H54 (cell line): ENCODE measurements at places on chromosomes 2 and 18.

- DNase-seq: no peak
Measured at GRCh38 chr2:191228861-191229260, 16.3 kb upstream of the MYO1B start.

GRCh38 chr18:33605250-33605649 lies 27.2 kb downstream of the ASXL3 start:
- DNase-seq: no peak

GRCh38 chr2:169034256-169034655 lies 3.1 kb upstream of the ABCB11 start:
- DNase-seq: no peak

GRCh38 chr2:73239776-73240175 lies 5.7 kb downstream of the CCT7 start:
- DNase-seq: no peak

GRCh38 chr2:142892715-142893114 lies 15.3 kb downstream of the KYNU start:
- DNase-seq: no peak

GRCh38 chr2:170831115-170831514 lies 14.4 kb downstream of the GAD1 start:
- no peak for DNase-seq

- no peak for DNase-seq
Measured at GRCh38 chr18:48919547-48919946, 31.2 kb downstream of the SMAD7 start.

DNA sequence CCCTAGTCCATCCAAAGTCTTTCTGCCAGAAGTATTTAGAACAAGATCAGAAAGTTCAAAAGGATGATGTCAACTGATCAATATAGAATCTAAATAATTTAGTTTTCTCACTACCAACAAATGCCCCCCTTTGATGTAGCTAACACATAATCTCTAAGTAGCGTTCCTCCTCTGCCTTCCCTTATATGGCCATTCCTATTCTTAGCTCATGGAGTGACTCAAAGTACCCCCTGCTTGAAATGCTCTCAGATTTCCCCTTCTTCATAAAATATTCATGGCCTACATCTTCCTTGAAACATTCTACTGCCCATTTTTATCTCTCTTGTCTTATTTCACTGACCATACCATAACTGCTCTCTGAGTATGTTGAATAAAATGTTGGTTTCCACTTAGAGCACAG lies 151.5 kb downstream of the UPP2 start:
- DNase-seq: no peak

DNA sequence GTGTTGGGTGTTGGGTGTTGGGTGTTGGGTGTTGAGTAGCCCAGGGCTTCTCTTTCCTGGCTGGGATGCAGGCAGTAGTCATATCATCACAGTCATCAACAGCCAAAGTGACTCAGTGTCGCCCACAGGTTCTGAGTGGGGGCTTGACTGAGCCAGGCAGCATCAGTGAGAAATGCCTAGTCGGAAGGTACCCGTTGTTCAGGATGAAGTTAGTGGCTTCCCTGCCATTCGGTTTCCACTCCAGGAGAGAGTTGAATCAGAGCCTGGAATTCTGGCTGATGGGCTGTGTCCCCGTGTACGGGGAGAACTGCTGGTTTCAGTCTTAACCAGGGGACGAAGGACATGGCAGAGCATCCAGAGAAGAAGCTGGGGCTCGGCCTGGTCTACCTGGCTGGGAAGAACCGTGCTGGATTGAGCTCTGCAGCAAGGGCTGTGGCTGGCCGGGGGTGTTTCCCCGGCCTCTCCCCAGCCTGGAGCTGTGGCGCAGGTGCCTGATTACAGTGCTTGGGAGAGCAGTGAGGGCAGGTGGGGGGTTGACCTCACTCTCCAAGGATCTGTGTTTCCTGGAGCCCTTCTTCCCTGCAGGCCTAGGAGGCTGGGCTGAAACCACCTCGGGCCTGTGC lies 49.4 kb downstream of the AGAP1 start:
- DNase-seq: no peak

- DNase-seq: no peak
Measured at GRCh38 chr2:30956995-30957394, 149.7 kb upstream of the CAPN13 start.

- DNase-seq: no peak
Measured at GRCh38 chr2:157432475-157433106, 11.3 kb downstream of the CYTIP start.

DNA sequence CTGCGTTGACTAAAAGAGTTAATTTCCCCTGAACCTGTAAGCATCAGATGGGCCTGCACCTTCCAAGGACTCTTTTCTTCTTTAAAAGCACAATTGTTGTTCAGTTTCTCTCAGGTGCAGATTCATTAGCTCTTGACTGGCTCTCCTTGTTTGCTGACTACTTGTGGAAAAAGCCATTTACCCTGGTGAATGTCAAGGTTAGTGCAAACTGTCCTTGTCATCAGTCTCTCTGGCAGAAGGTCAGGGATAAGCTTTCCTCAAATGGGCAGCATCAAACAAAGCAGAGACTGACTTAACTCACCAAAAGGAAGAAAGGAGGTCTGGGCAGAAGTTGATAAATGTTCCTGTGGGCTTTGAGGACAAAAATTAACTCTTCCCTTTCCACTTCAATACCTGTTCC lies 922.7 kb downstream of the BCL11A start:
- no peak for DNase-seq

DNA sequence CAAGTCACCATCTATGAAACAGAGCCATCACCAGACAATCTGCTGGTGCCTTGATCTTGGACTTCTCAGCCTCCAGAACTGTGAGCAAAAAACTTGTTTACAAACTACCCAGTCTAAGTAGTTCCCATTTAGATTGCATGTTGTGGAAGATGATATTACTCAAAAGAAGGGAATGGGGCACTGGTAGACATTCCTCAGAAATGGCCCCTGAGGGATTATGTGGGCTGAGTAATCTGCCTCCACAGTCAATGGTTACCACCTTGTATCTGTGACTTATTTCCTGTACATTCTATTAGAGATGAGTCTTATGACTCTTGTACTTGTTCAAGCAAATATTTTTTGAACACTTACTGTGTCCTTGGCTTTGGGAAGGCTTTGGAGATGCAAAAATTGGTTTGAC lies 160.4 kb downstream of the NUP35 start:
- DNase-seq: peak; percentile 17

DNA sequence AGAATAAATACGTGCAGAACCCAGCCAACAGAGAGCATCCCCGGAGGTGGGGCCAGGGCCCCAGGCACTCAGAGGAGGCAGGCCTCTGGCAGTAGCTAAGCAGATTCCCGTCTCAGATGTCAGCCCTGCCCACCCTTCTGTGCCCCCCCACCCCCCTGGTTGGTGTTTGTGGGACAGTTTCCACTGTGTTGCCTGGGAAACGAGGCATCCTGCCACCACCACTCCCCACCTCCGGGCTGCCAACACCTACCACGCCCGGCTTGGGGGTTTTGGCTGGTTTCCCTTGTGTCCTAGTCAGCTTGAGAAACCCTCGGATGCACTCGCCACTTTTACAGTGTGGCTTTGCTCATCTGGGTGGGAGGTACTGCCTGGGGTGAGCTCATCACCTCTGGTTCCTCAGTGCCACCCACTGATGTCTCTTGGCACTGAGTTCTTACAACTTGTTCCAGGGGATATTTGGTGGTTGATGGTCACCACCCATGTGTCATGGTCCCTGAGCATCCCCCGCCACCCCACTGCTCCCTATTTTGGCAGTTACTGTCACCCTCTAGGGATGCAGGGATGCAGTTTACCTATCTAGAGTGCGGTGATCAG lies 72.4 kb upstream of the YWHAQ start:
- peak; percentile 77 for DNase-seq

GRCh38 chr2:136055929-136056688 lies 61.8 kb downstream of the CXCR4 start:
- DNase-seq: no peak

GRCh38 chr18:58886864-58887612 lies 22.4 kb downstream of the ZNF532 start:
- no peak for DNase-seq

- DNase-seq: no peak
Measured at GRCh38 chr18:13581496-13582177, 144.7 kb downstream of the FAM210A start.

DNA sequence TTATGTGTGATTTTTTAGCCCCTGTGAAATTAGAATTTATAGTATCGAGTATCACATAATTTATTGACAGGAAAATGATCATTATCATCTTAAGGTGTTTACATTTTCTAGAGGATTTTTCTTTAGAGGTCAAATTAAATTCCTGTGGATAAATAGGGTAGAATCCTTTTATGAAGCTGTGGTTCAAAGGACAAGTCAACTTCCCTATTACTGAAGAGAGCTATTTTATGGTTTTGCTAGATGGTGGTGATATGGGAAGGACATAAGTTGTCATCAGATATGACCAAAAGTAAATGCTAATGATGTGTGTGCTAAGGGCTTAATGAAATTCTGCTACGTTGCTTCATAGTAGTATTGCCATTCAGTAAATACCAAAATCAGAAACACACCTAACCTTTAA lies 80.1 kb downstream of the EML4 start:
- DNase-seq: no peak

DNA sequence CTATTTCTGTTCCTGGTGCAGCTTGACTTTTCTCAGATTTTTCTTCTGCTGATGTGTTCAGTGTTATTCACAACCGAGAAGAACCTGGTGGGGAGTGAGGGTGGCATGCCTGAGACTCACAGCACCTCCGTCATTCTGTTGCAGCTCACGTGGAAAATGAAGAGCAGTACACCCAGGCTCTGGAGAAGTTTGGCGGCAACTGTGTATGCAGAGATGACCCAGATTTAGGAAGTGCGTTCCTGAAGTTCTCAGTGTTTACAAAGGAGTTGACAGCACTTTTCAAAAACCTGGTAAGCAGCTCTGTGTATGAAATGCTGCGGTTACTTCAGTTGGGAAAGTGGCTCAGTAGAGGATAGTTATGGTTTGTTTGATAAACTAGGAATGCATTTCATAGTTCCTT lies 90.5 kb downstream of the ASAP2 start:
- DNase-seq: no peak

DNA sequence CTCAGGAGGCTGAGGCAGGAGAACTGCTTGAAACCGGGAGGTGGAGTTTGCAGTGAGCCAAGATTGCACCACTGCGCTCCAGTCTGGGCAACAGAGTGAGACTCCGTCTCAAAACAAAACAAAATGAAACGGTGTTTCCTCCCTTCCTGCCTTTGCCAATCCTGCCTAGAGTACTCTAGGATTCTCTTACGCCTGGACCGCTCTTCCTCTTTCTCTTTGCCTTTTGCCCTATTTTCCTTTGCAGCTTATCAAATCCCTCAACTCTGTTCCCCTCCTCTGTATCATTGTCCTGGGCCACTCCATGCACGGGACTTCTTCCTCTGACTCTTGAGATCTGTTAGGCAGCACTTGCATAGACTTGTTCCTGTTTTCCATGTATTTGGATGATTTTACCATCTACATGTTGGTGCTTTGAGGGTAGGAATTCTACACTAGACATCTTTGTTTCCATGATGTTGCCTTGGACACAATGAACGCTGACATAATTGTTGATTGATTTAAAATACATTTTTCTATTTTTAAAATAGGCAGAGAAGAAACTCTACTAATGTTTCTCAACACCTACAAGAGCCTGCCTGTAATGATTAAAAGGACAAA lies 24.8 kb upstream of the ACYP2 start:
- DNase-seq: no peak

DNA sequence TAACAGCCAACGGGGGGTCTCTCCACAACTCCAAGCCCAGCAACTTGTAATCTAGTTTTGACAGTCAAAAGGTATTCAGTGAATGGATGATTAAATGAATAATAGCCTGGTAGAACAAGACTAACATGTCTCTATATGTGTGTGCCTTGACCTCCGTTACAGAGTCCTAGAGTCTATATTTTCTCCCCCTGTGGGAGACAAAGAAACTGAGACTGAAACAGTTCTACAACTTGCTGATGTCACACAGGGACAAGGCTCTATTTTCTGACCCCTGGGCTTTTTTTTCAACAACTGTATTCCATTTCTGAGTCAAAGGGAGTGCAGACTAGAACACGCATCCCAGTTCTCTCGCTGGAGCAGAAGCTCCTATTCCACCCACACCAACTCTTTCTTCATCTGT lies 223.6 kb upstream of the AGAP1 start:
- DNase-seq: no peak

DNA sequence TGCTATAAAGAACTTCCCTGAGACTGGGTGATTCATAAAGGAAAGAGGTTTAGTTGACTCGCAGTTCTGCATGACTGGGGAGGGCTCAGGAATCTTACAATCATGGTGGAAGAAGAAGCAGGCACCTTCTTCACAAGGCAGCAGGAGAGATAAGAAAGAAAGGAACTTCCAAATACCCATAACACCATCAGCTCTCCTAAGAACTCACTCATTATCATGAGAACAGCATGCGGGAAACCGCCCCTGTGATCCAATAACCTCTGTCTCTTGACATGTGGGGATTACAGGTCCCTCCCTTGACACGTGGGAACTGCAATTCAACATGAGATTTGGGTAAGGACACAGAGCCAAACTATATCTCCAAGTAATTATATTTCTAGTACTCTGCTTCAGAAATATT lies 163.8 kb upstream of the CDH20 start:
- DNase-seq: no peak

DNA sequence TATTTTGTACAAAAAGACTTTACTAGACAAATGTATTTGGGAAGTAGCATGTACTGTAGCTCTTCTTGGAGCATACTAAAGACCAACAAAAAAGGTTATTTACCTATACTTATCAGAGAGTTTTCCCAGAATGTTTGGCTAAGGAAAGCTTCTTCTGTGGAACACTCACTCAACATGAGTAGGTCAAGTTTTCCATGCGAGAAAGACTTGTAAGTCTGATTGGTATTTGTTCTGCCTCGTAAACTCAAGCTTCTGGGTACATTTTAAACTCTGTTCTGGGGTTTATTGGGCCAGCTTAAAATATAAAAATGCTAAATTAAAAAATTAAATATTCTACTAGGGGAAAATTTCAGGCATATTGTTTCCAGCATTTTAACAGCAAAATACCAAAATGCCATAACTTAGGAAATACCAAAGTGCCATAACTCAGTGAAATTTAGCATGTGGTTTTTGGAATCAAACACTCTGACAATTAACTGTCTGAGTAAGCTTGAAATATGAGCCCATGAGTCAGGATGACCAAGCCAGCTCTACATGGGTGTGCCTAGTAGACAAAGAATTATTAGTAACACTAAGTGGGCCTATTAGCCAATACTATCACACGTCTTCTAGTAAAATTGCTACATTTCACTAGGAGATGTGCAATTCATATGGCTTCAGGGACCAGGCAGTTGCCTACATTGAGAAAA lies 47.3 kb upstream of the SERPINE2 start:
- peak; percentile 34 for DNase-seq

GRCh38 chr2:143390171-143390570 lies 261.0 kb downstream of the ARHGAP15 start:
- no peak for DNase-seq

DNA sequence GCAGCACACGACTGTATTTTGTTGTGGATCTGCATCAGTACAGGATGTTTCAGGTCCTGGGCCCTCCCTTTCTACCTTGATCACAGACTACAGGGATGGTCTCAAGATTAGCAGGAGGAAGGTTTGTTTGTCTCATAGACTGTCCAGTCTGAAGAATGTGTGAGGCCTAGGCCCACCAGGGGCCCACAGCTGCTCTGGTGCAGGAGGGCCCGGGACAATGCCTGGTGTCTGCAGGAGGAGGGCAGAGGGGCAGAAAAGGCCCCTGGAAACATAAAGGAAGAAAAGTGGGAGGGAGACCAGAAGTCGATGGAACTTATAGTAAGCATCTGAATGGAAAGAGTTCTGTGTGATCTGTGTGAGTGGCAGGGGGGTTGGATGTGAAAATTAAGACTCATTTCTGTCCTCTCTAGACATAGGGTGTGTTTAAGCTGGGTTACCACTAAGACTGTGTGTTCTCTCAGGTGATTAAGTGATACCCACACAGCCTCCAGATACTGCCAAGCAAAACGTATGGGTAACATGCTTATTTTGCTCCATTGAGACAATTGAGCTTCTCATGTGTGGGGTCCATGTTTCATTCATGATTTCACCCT lies 33.4 kb upstream of the LPIN2 start:
- DNase-seq: no peak
